Neural crest cell (in vitro differentiated cells): ENCODE measurements at places on chromosomes 13 and 19.

GRCh38 chr13:48629277-48629676 lies 24.5 kb upstream of the CYSLTR2 start:
- DNase-seq = no peak

DNA sequence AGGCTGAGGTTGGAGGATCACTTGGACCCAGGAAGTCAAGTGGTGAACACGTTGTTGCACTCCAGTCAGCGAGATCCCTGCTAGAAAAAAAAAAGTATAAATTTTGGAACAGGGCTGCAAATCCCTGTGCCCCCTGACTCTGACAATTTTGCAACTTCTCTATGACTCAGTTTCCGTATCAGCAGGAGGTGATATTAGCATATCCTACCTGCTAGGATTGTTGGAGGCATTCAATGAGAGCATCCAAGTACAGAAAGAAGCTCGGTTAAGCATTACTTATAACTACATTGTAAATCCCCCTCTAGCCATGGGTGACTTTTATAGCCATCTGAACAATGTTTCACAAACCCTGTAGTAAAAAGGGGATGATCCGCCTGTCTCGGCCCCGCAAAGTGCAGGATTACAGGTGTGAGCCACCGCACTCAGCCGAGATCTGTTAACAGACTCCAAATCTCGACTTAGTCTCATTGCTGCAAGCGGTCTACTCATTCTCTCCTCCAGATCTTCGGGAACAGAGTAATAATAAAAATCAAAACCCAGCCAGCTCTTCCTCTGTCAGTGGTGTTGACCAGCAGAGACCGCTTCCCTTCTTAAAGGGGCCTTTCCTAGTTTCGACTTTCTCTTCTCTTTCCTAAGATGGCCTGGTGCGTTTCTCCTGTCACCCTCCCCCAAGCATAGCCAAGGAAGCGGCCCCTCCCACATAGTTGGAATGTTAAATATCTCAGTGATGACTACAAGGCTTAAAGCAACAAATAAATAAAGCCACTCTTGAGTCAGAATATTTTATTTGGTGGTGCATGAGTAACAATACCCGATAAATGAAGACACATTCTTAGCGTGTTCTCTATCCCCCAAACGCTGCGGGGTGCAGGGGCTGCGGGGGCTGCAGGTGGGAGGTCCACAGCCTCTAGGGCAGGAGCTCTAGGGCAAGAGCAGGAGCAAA lies 10.3 kb upstream of the BICRA start:
- DNase-seq = no peak

- no peak for DNase-seq
These were observed 422.0 kb downstream of the FGF14 start for GRCh38 chr13:101979825-101980224.

- no peak for DNase-seq
These were observed 39.8 kb downstream of the TNFRSF19 start for GRCh38 chr13:23609874-23610576.

DNA sequence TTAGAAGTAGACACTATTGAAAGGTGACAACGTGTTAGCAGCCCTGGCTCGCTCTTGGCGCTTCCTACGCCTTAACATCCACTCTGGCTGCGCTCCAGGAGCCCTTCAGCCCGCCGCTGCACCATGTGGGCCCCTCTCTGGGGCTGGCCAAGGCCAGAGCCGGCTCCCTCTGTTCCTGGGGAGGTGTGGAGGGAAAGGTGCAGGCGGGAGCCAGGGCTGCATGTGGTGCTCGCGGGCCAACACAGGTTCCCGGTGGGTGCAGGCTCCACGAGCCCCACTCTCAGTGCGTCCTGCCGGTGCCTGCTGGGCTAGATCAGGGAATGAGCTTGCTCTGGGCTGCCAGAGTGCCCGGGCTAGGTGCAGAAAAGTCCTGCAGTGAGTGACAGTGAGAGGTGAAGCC lies 1284.3 kb downstream of the OLFM4 start:
- no peak for DNase-seq

- no peak for DNase-seq
These were observed 1.4 kb downstream of the ZNF536 start for GRCh38 chr19:30373593-30373992.

DNA sequence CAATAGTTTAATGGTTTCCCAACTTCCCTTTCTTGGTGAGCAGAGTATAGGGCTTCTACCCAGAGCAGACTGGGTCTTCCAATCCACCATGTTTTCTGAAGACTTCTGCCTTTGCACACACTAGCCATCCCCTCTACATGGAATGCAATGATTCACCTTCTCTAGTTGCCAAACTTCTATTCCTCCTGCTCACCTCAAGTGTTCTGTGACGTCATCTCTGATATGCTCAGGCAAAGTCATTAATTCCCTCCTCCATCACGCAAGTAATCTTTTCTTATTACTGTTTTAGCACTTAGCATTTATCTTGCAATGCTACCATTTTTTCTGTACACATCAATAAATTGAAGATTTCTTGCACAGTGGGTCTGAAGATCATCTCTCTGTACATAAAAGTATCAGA lies 174.2 kb downstream of the RBM26 start:
- no peak for DNase-seq

DNA sequence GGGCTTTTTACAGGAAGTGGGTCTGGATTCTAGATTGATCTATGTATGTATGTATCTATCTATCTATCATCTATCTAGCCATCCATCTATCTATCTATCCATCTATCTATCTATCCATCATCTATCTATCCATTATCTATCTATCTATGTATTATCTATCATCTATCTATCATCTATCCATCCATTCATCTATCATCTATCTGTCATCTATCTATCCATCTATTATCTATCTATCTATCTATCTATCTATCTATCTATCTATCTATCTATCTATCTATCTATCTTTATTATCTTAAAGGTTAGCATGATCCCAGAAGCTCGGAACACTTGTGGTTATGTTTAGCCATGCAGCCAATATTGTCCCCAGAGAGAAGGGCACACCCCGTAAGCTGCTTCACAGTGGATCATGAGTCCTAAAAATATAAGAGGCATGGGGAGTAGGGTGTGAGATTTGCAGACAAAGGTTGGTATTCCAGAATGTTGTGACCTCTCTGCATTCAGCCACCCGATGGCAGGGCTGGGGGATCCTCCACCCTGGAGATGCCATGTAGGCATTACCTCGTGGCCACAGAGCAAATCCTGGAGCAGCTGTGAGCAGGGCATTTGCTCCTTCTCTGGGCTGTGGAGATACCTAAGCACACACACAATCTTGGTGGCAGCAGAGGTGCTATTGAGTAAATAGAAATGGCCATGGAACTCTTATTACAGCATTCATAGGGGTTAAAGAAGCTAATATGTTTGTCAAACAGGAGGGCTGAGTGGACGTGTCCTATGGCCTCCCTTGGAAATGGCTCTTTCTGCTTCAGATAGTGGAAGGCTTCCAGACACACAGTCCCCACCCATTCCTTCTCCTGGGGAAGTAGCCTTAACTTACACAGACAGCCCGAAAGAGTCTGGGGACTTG lies 310.0 kb upstream of the TSHZ3 start:
- DNase-seq = no peak

GRCh38 chr13:105762096-105762495 lies 773.4 kb downstream of the EFNB2 start:
- no peak for DNase-seq
